ENCODE measurements at places on chromosomes 5 and 9. TPM values are rescaled to one million over a fixed set of nuclear protein-coding genes. Genes with fewer than 3 reads are reported as not detected.

- DNase-seq: peak; percentile 83
Observed at GRCh38 chr9:20701060-20701459, 17.0 kb downstream of the FOCAD start.

GRCh38 chr5:149790276-149790675 is 60.2 kb downstream of the PPARGC1B start:
- no peak for DNase-seq

DNA sequence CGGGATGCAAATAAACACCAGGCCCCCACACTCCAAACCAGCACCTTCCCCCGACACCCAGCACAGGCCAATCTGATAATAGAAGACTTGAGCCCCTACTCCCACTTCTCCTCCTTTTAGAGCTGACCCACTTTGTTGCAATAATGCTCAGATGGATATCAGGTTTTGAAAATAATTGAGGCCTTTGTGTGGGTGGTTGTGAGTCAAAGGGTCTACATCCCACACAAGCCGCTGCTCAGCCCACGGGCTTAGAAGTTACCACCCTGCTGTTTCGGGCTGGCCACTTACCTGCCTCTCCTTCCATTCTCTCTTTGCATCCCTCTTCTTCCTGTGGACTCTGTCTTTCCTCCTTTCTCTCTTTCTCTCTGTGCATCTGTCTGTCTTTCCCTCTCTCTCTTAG is 36.2 kb upstream of the FOXI1 start:
- no peak for DNase-seq

- peak; percentile 25 for DNase-seq
Observed at GRCh38 chr9:89701221-89701798, 96.5 kb downstream of the GADD45G start.

DNA sequence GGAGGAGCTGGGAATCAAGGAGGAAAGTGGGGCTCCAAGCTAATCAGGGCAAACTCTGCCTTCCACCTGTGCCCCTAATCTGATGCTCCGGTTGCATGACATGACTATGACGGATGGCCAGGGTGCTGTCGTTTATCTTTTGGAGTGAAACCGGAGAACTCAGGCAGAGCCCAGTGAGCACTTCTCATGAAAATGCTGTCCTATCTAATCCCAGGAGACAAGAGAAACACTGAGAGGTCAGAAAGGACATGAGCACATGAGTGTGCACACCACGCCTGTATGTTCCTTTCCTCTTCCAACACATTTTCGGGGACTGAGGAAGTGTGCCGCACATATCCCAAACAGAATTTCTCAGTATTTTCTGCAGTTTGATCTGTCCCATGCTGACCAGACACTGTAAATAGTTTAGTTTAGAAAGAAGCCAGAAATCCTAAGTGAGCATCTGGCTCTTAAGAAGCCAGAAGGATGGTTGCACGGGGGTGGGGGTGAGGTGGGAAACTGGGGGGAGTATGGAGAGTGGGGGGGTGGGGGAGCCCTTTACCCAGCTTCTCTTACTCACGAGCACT is 217.1 kb downstream of the TSSK1B start:
- DNase-seq: no peak

GRCh38 chr5:3230254-3230653 is 365.4 kb upstream of the IRX1 start:
- no peak for DNase-seq

- DNase-seq: no peak
Observed at GRCh38 chr9:89175828-89176261, 2.8 kb downstream of the SHC3 start.

DNA sequence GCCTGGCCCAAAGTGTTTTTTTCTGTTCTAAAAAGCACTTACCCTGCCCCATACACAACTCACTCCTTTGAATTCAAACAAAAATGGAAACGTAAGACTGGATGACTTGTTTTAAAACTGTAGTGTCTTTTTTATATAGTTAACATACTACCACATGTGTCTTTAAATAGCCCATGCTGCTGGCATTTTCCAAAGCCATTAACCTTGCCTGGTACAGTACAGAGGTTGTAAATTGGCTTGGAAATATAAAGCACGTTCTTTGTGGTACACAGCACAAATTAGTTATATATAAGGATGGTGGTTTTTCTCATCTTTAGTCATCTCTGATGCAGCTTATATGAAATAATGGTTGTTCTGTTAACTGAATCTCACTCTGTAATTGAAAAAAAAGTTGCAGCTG is 519.7 kb upstream of the ZNF608 start:
- no peak for DNase-seq

DNA sequence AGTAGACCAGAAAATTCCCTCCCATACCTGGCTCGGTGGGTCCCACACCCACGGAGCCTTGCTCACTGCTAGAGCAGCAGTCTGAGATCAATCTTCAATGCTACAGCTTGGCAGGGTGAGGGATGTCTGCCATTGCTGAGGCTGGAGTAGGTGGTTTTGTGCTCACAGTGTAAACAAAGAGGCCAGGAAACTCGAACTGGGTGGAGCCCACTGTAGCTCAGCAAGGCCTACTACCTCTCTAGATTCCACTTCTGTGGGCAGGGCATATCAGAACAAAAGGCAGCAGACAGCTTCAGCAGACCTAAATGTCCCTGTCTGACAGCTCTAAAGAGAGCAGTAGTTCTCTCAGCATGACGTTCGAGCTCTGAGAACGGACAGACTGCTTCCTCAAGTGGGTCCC is 5.6 kb upstream of the GZMA start:
- DNase-seq: no peak

CAMK4 gene
- 8.4 TPM for total RNA-seq

ACOT12 gene
- total RNA-seq: not detected

PCDHGB2 gene
- total RNA-seq: 4.2 TPM

ANKRD18B gene
- 6.6 TPM for total RNA-seq

TIMD4 gene
- total RNA-seq: not detected

PCDHGC4 gene
- 7.9 TPM for total RNA-seq

COL23A1 gene
- 5.4 TPM for total RNA-seq
